Osteoblast (primary cell): ENCODE measurements at places on chromosomes 5 and 9. TPM values are rescaled to one million over a fixed set of nuclear protein-coding genes. Genes with fewer than 3 reads are reported as not detected.

The ZER1 gene
- total RNA-seq = 26.4 and 27.1 TPM in 2 replicates

The FRMPD1 gene
- total RNA-seq = not detected in 2 replicates

The SMIM33 gene
- not detected in 2 replicates for total RNA-seq

The ARHGEF28 gene
- 56.9 and 64.4 TPM in 2 replicates for total RNA-seq

The DIPK1B gene
- total RNA-seq = not detected in 2 replicates
